ENCODE measurements at places on chromosomes 12 and 14.
A peak's percentile ranks its signal among the peaks of the same experiment; 100 is the strongest.

GRCh38 chr12:52789637-52790426 is 6.1 kb downstream of the KRT3 start:
- no peak for DNase-seq

- DNase-seq: no peak
Observed at GRCh38 chr12:39006286-39006685, 100.9 kb upstream of the CPNE8 start.

- DNase-seq: peak; percentile 72
Observed at GRCh38 chr12:120356567-120357030, 12.4 kb downstream of the MSI1 start.

DNA sequence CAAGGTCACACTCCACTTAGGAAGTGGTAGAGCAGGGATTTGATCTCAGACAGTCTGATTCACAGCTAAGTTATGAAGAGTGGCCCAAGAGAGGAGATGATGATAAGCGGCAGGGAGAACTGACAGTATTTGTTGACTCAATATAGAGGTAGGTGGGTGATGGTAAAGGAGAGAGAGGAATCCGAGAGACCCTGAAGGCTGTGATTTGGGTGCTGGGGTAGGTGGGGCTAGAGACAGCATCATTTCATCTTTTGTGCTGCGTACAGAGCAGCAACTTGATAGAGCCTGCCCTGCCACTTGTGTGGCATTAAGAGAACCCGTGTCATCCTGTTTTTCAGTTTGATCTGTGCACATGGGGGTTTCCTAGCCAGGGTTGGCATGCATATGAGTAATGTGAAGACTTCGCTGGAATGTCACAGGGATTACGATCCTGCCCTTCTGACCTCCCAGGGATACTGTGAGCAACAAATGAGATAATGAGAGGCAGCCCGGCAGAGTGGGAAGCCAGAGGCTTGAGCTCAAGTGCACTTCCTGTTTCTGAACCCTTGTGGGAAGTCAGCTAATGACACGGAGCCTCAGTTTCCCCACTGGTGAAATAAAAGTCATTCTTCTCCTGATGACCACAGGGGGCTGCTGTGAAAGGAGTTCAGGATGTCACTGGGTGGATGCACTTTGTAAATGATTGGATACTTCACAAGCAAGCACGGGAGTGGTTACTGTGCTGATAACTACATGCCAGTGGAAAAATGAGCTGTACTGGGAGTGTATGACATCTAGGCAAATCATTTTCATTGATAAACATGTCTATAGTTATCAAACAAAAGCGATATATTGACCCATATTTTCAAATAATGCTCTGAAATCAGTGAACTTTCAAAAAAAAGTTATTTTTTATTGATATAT is 59.5 kb upstream of the IGF1 start:
- no peak for DNase-seq

- no peak for DNase-seq
Observed at GRCh38 chr14:20846560-20846959, 43.9 kb upstream of the RNASE1 start.

DNA sequence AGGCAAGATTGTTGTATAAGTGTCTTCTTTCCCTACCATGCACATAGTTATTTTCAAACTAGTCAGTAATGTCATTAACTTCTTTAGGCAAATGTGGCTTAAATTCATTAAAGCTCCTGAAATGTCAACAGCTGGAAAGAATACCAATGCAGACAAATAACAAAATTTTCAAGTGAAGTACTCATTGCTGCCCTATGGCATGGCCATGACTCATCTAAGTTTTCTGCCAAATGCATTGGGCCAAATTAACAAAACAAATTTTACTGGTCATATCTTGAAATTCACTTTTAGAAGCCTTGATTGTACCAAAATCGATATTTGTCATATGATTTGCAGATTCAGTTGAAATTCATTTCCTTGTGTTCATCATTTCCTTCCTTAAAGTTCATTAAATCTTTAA is 915.9 kb downstream of the SLC6A15 start:
- DNase-seq: no peak

DNA sequence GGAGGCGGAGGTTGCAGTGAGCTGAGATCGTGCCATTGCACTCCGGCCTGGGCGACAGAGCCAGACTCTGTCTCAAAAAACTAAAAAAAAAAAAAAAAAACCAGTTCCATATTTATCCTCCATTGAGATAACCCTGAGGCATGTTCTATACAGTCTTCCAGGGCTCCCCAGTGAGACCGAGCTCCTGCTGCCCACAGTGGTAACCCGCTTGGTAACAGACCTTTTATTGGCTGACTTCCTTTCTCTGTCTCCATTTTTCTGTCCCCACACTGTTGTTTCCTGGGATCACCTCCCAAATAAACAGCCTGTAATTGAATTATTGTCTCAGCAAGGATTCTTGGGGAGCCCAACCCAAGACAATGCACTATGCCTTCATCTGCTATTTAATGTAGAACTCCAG is 42.8 kb upstream of the BICDL1 start:
- DNase-seq: no peak

GRCh38 chr12:98610596-98610995 is 17.1 kb downstream of the SLC25A3 start:
- DNase-seq: no peak

DNA sequence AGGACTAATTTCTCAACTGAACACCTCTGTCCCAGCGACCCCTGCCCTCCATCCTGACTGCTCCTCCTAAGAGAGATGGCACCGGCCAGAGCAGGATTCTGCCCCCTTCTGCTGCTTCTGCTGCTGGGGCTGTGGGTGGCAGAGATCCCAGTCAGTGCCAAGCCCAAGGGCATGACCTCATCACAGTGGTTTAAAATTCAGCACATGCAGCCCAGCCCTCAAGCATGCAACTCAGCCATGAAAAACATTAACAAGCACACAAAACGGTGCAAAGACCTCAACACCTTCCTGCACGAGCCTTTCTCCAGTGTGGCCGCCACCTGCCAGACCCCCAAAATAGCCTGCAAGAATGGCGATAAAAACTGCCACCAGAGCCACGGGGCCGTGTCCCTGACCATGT is 756 bp downstream of the RNASE7 start:
- no peak for DNase-seq

DNA sequence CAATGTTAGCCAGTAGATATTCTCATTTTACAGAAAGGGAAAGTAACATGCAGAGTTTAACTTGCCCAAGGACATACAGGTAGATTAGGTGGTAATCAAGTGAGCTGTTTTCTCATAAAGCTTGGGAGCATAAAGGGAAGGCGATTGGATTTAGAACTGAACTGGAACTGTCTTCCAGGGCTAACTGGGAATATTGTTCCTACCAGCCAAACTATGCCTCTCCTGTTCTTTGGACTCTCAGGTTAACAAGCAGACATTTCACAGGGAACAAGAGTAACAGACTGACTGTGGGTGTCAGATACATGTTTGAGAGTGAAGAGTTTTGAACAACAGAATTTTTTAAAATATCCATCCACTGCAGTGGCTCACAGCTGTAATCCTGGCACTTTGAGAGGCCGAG is 15.6 kb downstream of the VCPKMT start:
- DNase-seq: no peak

Measured in stimulated activated CD4-positive, alpha-beta T cell treated with anti-CD3 and anti-CD28 coated beads, Interleukin-4, amount 100 ng/mL, for 48 hours (primary cell).